D721Med (cell line): ENCODE measurements at places on chromosomes 5 and 9.

DNA sequence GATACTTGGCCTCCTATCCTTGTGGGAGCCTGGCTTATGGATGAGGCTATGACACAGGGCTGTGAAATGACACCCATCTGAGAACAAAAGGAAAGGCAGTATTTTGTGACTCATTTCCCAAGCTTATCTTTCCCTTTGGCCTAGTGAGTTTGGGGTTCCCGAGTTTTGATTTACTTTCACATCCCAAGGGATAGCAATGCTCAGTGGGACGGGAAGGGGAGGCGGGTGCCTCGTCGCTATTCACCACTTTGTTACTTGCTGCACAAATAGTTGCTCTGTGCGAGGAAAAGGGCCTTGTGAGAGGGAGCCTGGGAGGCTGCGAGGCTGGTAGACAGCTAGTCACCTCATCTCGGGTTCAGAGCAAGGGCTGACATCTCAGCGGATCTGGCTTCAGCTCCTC lies 59.1 kb upstream of the ENTREP1 start:
- no peak for DNase-seq

GRCh38 chr9:127572961-127573721 lies 38.9 kb upstream of the STXBP1 start:
- DNase-seq, result no peak

DNA sequence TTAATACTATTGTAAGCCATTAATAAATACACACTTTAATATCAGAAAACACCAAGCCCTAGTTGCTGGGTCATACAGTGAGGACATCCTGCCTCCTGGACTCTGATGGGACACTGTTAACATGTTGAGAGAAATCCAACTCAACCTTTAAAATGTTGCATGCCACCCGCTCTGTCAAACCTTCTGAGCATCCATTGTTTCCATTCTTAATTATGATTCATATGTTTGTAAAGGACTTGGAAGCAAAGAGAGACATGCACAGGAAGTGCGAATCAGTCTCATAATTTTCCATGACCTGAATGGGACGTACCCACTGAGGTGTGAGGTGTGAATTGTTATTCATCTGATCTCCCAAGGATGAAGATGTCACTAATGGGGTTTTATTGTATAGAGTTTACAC lies 186.4 kb downstream of the CAAP1 start:
- DNase-seq, result no peak

DNA sequence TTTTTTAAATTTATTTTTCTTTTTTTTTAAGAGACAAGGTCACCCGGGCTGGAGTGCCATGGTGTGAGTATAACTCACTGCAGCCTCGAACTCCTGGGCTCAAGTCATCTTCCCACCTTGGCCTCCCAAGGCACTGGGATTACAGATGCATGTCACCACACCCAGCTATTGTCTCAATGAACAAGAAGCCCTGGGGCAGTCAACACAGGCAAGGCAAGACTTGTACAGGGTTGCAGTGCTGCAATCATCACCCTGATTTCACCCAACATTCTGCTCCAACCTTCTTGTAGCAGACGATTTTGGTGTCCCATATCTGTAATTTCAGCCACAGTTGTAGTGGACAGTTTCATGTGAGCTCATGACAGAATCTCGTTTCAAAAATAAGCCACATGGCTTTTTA lies 205.8 kb upstream of the KIF2A start:
- DNase-seq, result no peak
